ENCODE measurements at places on chromosomes 5 and 9.

GRCh38 chr5:116539222-116539621, 35.4 kb downstream of the SEMA6A start:
- DNase-seq = no peak

- DNase-seq = no peak
These were observed 116.2 kb downstream of the MAN2A1 start for GRCh38 chr5:109805883-109806282.

- peak; percentile 82 for DNase-seq
These were observed 101.1 kb downstream of the RGS3 start for GRCh38 chr9:113564498-113565237.

- DNase-seq = no peak
These were observed 630.3 kb upstream of the CDH18 start for GRCh38 chr5:20618340-20618739.

GRCh38 chr9:20604562-20604961, 17.7 kb downstream of the MLLT3 start:
- DNase-seq = no peak

GRCh38 chr5:66249920-66250319, 105.8 kb downstream of the SREK1 start:
- no peak for DNase-seq

- no peak for DNase-seq
These were observed 134.5 kb downstream of the FANCC start for GRCh38 chr9:95182854-95183563.

DNA sequence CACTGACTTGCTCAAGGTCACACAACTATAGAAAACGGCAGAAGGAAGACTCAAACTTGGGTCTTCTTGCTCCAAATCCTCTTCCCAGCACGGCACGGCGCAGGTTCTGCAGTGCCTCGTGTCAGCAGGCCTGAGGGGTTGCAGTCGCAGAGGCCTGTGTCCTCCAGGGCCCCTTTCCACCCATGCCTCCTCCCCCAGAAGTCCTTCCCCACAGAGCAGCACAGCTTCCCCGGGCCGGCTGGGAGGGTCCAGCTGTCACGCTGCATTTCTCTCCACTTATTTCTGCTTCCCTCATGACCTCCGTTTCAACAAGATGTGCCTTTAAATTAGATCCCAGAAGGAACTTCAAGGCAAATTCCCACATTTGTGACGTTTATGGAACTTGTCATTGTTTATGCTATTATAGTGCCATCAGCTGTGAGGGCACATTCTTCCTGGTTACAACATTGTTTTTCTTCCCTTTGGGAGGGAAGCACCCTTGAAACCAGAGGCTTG, 148.4 kb downstream of the C5orf15 start:
- no peak for DNase-seq

- no peak for DNase-seq
These were observed 45.3 kb downstream of the INSYN2B start for GRCh38 chr5:169934990-169935389.

DNA sequence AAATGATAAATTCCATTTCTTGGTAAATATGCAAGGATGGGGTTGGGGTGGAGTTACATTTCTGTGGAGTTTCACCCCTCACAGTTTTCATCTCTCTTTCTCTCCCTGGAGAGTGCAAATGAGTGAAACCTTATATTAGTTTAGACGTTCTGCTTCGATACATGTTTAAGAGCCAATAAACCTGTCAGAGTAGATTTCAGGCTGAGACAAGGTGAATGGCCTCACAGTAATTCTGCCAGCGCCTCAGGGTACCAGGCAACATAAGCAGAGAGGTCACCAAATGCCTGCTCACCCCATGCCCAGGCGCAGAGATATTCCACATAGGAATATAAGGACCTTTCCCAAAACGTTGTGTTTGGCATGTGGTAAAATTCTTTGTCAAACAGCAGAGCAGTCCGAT, 154.9 kb upstream of the VLDLR start:
- DNase-seq = no peak

DNA sequence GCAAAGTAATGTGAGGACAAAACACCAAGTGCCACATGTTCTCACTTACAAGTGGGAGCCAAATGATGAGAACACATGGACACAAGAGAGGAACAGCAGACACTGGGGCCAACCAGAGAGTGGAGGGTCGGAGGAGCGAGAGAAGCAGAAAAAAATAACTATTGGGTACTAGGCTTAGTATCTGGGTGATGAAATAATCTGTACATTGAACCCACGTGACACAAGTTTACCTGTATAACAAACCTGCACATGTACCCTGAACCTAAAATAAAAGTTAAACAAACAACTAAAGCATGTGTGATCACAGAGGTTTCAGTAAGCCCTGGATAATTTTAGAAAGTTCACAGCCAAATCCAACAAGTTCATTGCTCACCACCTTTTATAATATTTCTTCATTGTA, 160.1 kb downstream of the TENT4A start:
- DNase-seq = no peak
